ENCODE measurements at places on chromosomes 1 and 21.

GRCh38 chr1:152495066-152495675 lies 15.4 kb upstream of the LCE5A start:
- peak; percentile 49 for DNase-seq

GRCh38 chr1:27594564-27595510 lies 9.1 kb downstream of the AHDC1 start:
- no peak for DNase-seq

GRCh38 chr1:111446967-111447892 lies 1.8 kb downstream of the WDR77 start:
- no peak for DNase-seq

DNA sequence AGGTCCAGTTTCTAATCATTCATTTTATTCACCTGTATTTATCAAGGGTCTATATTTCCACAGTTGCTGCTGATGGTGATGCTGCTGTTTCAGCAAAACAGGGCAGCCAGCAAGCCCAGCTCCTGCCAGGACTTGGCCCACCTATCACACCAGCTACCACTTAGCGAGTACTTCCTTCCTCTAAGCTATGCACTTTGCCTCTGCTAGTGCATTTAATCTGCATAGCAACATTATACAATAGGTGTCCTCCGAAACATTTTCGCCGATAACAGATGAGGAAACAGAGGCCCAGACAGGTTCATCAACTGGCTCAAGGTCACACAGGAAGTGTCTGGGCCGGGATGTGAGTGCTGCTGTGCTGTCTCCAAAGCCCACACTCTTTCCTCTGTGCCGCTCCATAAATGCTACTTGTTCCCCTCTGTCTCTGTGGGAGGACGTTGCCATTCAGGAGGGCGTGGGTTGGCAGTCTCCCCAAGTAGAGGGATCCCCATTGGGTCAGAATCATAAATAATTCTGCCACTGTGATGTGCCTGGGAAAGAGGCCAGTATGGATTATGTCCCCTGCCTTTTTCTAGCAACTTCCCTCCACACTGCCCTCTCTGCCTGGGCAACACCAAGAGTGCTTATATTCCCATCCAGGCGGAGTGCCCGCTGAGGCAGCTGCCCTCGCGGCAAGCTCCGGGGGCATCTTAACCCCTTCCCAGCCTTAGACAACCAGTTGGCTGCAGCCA lies 9.4 kb upstream of the PLEKHA6 start:
- DNase-seq = no peak

- DNase-seq = no peak
These were observed 41.2 kb downstream of the NME7 start for GRCh38 chr1:169326261-169326955.

DNA sequence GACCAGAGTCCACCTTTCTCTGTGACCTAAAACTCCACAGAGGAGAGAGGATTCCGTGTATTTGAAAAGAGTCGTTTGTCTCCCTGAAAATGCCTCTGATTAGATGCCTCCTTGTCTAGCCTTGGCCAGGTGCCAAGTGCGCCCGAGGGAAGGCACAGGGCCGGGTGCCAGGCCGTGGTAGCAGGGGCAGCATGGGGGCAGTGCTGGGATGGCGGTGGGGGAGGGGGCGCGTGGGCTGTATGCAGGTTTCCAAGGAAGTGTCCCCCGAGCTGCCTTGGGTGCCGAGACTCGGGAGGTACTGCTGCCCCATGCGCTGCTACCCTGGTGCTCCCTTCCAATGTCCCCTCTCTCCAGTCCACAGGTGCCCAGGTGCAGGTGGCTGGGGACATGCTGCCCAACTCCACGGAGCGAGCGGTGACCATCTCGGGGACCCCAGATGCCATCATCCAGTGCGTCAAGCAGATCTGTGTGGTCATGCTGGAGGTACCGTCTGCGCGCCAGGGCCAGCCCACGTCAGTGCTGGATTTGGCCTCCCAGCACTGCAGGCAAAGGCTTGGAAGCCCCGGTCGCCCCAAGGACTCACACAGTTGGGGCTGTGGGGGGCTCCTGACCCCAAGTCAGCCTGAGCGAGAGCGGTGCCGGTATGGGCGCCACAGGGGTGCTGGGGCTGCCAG lies 70.9 kb upstream of the COL6A1 start:
- no peak for DNase-seq
